ENCODE measurements at places on chromosomes 3 and 15.

GRCh38 chr3:177318559-177318958 is 121.3 kb upstream of the TBL1XR1 start:
- DNase-seq, result no peak

DNA sequence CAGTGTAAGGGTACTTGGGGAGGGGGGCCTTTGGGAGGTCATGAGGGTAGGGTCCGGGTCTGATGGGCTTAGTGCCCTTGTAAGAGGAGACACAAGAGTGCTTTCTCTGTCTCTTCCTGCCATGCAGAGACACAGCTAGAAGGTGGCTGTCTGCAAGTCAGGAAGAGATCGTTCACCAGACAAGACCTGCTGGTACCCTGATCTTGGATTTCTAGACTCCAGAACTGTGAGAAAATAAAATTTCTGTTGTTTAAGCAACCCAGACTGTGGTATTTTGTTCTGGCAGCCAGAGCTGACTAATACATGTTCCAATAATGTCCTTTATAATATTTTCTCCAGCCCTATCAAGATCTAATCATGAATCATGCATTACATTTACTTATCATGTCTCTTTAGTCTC is 130.0 kb upstream of the VEPH1 start:
- DNase-seq, result no peak

- DNase-seq, result no peak
These were observed 81.9 kb upstream of the TGFBR2 start for GRCh38 chr3:30524357-30525040.

DNA sequence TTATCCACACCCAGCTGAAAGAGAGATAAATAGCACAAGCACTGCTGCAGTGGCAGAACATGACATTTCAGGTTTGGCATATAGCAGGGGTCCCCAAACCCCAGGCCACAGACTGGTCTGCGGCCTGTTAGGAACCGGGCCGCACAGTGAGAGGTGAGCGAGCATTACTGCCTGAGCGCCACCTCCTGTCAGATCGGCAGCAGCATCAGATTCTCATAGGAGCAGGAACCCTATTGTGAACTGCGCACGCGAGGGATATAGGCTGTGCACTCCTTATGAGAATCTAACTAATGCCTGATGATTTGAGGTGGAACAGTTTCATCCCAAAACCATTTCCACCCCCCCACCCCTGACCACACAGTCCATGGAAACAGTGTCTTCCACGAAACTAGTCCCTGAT is 54.6 kb downstream of the CCR4 start:
- DNase-seq, result no peak

- DNase-seq, result no peak
These were observed 101.0 kb upstream of the NMNAT3 start for GRCh38 chr3:139778682-139779233.

GRCh38 chr3:49712631-49713317 is 6.7 kb downstream of the AMIGO3 start:
- no peak for DNase-seq

DNA sequence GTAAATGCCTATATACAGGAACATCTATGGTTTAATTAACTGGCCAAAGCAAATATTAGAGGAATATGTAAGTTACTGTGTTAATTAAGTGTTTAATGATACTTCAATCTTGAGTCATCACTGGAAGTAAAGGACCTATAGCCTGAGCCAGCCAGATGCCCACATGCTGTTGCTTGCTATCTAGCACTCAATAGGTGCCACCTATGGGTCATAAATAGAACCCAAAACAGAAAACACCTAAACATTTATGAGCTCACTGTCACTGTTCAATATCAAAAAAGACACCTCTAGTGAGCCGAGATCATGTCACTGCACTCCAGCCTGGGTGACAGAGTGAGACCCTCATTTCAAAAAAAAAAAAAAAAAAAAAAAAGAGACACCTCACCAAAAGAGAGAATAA is 48.4 kb upstream of the IP6K2 start:
- DNase-seq, result no peak

DNA sequence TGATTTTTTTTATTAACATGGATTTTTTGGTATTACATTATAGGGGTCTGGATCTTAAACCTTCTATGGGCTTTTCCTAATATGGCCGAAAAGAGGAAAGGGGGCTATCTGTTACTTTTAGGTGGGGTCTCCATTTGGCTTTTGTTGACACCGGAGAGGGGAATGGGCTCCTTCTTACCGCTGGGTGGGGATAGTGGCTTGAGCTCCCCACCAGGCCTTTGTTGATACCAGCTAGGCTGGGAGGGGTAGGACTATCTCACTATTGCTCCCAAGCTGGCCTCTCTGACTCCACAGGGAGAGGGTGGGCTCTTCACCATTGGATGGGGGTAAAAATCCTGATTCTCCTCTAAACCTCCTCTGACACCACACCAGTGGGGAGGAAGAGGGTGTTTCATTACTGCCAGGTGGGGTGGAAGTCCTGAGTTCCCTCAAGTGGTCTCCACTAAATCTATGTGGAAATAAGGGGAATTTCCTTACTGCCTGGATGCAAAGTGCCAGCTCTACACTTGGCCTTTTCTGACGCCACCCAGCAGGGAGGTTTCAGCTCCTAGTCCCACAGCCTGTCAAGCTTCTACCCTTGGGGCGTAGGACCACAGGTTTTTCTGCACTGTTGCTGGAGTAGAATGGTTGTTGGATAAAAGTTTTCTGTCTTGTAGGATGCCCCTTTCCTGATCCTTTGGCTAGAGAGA is 572.3 kb downstream of the MAGI1 start:
- DNase-seq, result no peak
